ENCODE measurements at places on chromosomes 12 and 14.

DNA sequence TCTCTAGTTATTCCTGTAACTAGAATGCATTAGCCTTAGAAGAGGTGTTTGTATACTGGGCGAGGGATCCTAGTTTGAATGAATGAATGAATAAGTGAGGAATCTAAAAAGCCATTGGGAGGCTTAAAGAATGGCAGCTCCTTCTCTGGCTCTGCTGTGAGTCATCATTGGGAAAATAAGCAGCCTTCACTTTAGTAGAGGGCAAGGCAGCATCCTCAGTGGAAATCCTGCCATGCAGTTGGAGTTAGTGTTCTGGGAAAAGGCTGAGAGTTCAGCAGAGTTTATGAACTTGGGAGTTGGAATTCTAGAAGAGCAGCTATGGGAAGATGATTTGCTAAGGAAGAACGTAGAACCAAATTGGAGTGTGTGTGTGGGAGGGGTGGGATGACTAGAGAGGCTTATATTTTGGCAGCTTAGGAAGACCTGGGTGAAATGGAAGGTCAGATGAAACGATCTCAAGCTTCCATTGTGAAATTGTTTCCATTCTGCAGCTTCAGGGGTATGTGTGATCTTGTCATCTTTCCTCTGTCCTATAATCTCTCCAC, 120.8 kb downstream of the PTCSC3 start:
- DNase-seq, result no peak

GRCh38 chr14:74502236-74503019, 8.9 kb downstream of the ISCA2 start:
- DNase-seq, result no peak

DNA sequence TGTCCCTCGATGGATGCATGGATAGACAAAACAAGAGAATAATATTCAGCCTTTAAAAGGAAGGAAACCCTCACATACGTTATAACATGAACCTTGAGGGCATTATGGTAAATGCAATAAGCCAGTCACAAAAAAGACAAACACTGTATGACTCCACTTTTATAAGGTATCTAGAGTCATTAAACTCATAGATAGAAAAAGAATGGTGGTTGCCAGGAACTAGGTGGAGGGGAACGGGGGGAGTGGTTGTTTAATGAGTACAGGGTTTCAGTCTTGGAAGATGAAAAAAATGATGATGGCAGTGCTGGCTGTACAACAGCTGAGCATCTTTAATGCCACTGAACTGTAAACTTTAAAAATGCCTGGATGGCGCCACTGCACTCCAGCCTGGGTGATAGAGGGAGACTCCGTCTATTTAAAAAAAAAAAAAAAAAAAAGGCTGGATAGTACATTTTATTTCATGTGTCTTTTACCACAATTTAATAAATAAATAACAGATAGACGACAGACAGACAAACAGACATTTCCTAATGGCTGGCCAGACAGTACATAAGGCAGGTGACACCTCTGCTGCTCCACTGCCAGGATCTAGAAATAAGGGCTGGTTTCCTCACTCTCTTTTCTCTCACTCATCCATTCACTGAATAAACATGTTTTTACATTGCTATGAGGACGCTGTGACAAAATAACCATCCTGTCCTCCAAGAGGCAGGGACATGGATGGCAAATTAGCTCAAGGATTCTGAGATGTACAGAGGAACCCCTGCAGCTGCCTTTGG, 118.8 kb downstream of the FOXN3 start:
- DNase-seq, result no peak

DNA sequence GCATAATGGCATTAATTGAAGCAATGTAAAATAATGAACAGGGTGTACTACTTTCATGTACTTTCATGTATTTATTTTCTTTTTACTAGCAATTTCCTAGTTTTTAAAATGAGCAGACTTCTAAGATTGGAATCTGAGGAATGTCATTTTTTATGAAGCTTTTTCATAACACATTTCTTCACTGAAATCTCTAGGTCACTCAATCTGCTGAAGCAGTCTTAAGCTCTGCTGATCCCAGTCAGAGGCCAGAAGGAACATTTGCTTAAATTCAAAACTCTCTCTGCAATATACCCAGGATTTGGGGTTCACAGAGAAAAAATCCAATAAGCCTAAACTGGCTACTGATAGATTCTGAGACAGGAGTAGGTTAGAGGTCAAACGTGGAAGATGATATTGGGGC, 73.6 kb upstream of the CNTN1 start:
- DNase-seq, result no peak

DNA sequence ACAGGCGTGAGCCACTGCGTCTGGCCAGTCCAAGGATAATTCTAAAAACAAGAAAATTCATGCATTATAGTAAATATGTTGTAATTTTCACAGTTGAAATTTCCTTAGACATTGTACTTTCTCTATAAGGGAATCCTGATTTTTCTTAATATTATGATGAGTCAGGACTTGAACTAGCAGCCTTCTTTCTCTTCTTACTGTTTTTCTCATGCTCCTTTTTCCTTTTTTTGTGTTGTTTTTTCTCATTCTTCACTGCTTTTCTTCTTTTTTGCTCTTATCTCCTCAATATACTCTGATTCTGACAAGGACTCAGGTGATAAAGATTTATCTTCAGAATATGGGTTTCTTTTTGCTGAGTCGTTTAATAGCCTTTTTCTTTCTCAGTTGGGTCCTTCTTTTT, 117.7 kb downstream of the LMNTD1 start:
- DNase-seq, result no peak

GRCh38 chr12:11829764-11830194, 180.3 kb downstream of the ETV6 start:
- no peak for DNase-seq

DNA sequence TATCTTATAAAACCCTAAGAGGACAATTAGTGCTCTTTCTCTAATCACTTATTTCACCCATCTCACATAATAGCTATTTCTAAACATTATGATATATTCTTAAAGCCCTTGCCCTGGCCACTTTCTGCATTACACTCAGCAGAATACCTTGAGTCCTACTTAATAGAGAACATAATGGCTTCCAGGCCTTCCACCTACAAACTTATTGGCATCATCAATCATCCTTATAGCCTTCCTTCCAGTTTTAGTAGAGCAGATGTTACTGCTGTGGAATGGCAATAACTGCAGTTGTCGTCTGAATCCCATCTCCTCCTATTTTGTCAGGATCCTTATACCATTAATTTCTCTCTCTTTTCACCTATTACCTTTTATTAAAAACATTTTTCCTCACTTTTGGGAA, 1127.4 kb downstream of the LRFN5 start:
- DNase-seq, result no peak

GRCh38 chr14:46404865-46405811, 246.4 kb downstream of the RPL10L start:
- DNase-seq, result no peak

- DNase-seq, result no peak
These were observed 6.4 kb downstream of the FKBP4 start for GRCh38 chr12:2801044-2801783.

GRCh38 chr12:28830491-28830890, 318.6 kb upstream of the FAR2 start:
- DNase-seq, result no peak

GRCh38 chr14:94177806-94178205, 3.7 kb downstream of the PPP4R4 start:
- no peak for DNase-seq

DNA sequence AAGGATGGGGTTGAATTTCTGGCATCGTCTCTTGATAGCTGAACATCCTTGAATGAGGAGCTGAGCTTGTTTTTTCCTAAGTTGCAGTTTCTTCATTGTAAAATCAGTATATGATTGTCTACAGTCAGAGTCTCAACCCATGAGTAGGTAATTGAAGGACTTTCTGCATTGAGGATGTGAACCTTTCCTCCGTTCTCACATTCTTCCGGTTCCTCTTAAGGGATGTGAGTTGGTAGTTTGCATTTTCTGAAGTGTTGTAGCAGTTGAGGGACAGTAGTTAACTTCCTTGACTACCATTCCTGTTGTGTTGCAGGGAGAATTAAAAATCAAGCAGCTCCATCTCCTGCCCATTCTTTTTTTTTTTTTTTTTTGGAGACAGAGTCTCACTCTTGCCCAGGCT, 19.1 kb downstream of the TPCN1 start:
- DNase-seq, result no peak

- no peak for DNase-seq
These were observed 71.5 kb upstream of the ZFP36L1 start for GRCh38 chr14:68864361-68864750.

DNA sequence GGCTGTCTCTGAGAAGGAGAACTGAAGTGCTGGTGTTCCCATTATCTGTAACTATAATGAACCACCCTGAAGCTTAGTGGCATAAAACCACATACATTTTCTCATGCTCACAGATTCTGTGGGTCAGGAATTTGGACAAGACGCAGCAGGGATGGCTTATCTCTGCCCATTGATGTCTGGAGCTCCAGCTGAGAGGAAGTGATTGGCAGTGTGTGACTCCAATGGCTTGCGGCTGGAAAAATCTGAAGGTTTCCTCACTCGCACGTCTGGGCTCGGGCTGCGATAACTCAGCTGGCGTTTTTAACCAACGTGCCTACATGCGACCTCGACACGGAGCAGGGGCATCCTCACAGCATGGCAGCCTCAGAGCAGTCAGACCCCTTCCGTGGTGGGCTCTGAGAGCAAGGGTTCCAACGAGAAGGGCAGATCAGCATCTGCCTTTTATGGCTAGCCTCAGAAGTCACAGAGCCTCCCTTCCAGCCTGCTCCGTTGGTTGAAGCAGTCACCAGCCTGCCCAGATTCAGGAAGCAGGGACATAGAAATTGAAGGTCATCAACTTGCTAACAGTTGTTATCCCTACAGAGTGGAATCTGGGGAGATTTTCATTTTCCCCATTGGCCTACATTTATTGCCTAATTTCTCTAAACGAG, 143.3 kb upstream of the BCL2L14 start:
- no peak for DNase-seq

GRCh38 chr12:67648521-67649260, at the start of gene DYRK2:
Gene DYRK2, plus strand, starts transcription at chr12:67648745. Its CDS starts 389 bp downstream, at chr12:67649134.
- DNase-seq, result peak; percentile 53

DNA sequence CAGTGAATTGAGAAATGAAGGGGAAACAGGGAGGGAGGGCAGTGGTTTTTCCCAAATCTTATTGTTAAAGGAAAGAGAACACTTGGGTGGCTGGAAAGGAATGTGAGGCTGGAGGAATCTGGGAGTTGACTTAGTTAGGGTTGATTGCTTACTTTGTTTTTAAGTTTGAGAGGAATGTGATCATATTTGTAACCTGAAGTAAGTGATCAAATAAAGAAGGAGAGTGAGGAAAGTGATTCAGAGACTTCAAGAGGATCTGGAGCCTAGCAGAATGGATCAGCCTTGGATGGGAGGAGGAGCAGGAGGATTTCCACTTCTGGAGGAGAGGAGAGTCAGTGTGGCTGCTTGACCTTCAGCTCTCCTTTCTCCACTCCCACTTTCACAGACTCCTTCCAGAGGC, 6.0 kb upstream of the LRP6 start:
- no peak for DNase-seq

DNA sequence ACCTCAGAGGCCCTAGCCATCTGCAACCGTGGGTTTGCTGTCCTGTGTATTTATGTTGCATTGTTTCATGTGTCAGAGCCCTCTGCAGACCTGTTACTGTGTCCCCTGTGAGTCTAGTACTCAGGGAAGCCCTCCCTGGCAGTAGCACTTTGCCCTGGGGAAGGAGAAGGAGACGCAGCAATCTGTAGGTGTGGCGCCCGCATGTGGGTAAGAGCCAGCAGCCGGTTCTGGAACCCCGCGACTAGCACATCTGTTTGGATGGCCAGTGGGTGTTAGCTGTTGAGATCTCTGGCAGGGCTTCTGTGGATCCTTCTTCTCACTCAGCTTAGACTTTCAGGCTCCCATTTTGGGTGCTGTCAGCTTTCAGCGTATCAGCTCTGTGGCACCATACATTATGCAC, 57.0 kb downstream of the TECPR2 start:
- DNase-seq, result no peak

- no peak for DNase-seq
These were observed 198.5 kb downstream of the SOX5 start for GRCh38 chr12:23750923-23751322.

DNA sequence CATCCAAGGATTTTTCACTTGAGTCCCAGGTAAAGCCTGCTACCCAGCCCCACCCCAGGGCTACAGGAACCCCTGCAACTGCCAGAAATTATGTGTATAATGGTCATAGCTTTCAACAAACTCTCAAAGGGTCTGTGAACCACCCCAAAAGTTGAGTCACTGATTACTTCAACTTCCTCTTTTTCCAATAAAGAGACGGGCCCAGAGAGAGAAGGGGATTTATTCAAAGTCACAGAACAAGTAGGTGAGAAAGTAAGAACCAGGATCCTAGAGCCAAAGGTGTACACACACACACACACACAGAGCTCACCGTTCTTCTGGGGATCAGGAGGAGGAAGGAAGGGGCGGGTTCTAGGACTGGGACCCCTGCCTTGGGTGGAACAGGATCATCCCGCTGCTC, 4.8 kb upstream of the ITPK1 start:
- DNase-seq, result no peak

DNA sequence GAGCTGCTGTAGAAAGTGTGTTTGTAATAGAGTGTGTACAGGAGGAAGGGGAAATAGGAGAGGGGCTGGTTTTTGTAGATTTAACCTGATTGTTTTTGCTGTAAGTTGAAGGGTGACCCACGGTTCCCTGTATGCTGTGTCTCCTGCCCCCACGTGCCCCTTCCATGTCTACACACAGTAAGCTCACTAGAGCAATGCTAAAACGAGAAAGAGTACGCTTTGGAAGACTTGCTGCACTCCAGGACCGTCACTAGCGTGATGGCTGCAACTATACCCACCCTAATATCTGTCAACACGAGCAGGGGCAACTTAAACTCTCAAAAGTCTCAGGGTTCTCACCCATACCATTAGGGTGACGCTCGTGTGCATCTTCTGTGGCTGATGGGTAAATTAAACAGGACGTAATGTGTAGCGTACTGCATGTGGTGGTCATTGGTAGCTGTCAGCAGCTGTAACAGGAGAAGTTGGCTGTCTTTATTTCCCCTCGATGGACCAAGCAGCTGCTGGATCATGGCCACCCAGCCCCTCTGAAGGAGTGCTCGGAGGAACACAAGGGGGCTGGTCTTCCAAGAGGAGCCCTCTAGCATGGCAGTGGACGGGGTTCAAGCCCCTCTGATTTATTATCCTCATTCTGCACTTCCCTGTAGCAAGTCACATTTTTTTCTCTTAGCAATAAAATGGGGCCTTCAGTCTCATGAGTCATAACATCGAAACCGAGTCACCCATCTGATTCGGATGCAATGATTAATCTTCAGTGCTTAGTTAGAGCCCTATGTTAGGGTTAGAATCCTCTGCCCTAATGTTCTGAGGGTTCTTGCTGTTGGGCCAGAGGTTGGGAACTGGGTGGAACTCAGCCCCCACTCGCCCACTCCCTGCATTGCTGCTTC, 14.0 kb downstream of the CCND2 start:
- DNase-seq, result no peak

DNA sequence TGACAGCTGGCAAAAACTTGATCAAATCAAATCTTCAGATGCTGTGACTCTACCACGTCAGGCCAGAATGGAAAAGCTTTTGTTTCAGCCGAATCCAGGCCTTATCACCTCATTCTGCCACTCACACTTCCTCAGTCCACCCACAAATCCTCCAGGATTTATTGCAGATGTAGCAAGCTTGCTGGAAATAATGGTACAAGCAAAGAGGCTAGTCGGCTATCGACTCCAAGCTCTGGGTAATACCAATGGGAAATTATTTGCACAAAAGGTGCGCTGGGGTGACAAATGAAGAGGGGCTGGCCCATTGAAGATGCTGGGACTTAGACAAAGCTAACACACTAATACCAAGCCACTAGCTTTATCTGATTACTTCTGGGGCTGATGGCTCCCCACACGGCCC, 250.5 kb downstream of the ASCL1 start:
- no peak for DNase-seq

GRCh38 chr14:68464711-68465110, 328.2 kb downstream of the ZFP36L1 start:
- no peak for DNase-seq

- DNase-seq, result no peak
These were observed 41.3 kb upstream of the HIF1A start for GRCh38 chr14:61654026-61654425.
